ENCODE measurements at places on chromosomes 12 and 14. TPM values are rescaled to one million over a fixed set of nuclear protein-coding genes. Genes with fewer than 3 reads are reported as not detected.
A peak's percentile ranks its signal among the peaks of the same experiment; 100 is the strongest.

DNA sequence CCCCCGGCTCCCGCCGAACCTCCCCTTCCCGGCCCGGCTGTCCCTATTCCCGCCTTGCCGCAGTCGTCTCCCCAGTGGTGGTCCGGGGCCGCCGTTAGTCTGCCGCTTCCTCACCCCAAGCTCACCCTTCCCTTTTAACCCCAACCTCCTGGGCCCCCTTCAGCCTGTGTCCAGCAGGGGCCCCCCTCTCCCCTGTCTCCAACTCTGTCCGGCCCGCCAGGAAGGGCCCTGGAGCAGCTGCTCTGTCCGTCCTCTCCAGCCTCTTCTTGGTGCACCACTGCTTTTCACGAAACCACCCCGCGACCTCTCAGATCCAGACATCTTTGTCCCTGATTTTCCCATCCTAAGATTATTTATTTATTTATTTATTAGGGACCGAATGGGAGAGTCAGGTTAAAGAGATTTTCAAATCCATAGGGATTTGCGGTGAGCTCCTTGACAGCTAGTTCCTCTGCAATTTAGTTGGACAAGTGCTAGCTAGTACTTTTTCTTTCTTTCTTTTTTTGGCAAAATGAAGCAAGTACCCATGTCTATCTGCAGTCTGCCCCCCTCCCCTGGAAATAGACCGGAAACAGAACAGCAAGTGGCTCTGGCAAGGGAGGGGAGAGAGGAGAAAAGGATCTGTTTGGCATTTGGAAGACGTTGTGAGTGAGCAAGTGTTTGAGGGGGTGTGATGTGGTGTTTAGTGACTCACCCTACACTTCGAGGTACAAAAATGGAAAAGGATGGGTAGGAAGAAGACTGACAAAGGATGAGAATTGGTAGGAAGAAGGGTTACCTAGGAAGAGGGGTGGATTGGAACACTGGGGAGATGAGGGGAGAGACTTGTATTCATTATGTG is 632 bp downstream of the UBR7 start:
- no peak for DNase-seq

- DNase-seq: no peak
These were observed 38.1 kb upstream of the CDK17 start for GRCh38 chr12:96438330-96438729.

DNA sequence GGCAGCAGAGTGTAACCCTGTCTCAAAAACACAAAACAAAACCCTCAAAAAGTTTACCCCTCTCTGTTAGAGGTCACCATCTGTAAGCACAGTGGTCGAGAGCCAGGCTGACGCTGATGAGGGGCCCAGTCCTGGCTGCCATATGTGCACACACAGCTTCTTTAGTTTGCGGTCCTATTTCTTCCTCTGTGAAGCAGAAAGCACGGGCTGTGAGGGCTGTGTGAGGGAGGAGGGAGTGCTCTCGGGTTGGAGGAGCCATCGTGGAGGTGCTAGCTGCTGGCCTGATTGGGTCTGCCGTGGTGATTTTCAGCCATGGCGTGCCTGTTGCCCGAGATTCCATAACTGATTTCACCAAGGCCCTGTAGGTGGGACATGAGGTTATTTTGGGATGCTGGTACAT is 3.5 kb downstream of the ULK1 start:
- DNase-seq: no peak

- no peak for DNase-seq
These were observed 81.6 kb upstream of the TMTC2 start for GRCh38 chr12:82605115-82605514.

DNA sequence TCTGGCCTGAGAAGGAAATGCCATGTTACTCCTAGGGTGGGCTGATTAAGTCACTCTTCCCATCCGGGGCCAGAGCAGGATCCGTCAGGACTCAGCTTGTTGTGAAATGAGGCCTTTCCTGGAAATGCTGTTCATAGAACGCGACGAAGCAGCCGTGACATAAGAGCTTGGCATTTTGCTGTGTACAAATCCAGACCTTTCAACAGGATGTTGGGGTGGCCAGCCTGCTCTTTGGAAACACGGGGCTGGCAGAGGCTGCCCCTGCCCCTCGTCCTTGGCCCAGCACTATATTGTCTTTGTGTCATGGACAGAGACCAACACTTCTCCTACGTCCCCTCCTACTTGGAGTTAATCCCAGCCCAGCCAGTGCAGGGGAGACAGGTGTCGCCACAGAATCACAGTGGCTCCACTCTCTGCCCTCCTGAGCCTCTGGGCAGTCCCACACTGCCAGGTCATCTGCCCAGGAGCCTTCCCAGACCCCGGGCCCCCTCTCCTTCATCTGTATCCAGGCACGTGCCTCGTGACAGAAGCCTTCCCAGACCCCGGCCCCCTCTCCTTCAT is 18.6 kb upstream of the EIF5 start:
- DNase-seq: no peak

- DNase-seq: no peak
These were observed 15.5 kb upstream of the ATP6V0A2 start for GRCh38 chr12:123696646-123697045.

DNA sequence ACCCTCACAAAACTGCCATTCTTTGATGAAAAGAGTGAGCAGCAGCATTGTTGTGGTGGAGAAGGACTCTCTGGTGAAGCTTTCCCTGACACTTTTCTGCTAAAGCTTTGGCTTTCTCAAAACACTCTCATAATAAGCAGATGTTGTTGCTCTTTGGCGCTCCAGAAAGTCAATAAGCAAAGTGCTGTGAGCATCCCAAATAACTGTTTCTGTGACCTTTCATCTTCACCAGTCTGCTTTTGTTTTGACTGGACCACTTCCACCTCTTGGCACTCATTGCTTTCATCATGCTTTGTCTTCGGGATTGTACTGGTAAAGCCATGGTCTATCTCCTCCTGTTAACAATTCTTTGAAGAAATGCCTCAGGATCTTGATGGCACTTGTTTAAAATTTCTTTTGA is 424.7 kb upstream of the TMPO start:
- no peak for DNase-seq

P2RX2 gene
- total RNA-seq: not detected

GRCh38 chr14:104898195-104898558 is 26.5 kb upstream of the PLD4 start:
- DNase-seq: no peak

MMP19 gene
- 9.1 TPM for total RNA-seq

OTUB2 gene
- 0.80 TPM for total RNA-seq

FBLN5 gene
- total RNA-seq: 172 TPM

ERC1 gene
- total RNA-seq: 83.5 TPM

JAG2 gene
- total RNA-seq: 24.9 TPM

GRCh38 chr12:117188961-117189724 is 1.1 kb downstream of the FBXO21 start:
- DNase-seq: no peak

DNA sequence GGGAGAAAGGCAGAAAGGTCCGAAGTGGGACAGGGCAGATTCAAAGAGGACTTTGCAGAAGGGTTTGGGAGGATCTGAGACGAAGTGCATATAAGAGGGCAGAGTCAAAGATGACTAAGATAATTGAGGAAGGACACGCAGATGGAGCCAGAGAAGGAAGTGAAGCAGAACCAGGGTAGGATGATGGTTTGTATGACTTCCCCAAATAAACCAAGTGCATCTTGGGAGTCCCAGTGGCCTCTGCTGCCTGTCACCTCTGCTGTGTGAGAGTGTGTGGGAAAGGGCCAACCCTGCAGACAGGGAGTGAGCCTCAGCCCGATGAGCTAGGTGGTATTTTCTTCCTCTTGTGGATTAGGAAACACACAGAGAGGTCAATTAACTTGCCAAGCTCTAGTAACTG is 36.8 kb downstream of the FLVCR2 start:
- DNase-seq: no peak

DNA sequence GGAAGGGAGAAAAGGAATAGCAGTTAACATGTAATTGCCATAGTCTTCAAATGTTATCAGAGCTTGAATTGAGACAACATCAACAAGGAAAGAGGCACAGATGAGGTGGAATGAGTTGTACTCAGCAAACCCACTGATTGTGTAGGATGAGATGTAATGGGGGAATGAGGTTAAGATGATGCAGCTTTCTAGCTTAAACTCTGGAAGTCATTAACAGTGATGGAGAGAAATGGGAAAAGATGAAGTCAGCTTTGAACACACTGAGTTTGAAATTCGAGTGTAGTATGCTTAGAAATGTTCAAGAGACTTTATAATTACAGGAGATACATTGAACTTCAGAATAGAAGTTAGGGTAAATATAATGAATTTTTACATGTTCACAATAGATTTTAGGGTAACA is 106.9 kb downstream of the PRKD1 start:
- DNase-seq: no peak

ZNF664 gene
- total RNA-seq: 74.6 TPM

DNA sequence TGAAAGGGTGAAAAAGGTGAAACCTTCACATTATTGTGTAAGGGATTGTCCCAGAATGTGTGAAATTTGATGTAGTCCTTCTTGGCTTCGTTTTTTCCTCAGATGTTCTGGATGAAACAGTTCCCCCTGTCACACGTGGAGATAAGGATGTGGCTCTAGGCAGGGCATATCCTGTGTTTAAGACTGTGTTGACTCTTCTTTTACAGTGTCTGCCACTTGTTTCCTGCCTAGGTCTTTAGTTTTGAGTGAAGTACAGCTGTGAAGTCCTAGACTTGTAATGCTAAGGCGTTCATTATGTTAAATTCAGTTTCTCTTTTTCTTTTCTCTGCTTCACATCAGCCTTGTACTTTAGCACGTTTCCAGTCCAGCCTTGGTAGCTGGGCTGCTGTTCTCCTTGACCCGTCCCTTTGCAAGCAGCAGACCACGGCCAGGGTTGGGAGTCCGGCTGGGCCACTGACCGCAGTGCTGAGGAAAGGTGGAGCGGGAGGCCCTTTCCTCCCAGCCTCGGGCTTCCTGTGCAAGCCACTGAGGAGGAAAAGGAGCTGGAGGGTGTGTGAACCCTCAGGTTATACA is 59.1 kb downstream of the RASSF3 start:
- no peak for DNase-seq

DNA sequence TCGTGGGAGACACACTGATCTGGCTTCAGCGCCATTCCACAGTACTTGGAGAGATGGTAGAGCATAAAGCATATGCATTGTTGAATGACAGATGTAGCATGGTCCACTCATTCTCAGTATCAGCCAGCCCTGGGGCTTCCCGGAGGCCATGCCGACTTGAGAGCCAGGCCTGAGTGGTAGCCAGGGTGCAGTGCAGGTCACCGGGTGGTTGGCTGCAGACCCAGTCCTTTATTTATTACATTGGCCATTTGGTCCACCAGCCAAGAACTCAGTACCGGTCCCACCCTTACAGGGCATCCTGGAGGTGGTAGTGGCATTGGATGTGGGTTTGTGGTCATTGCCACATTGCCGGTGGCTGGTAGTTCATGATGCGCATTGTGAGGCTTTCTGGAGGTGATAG is 121.6 kb upstream of the RTL1 start:
- peak; percentile 25 for DNase-seq

RGS6 gene
- 20.6 TPM for total RNA-seq

- DNase-seq: no peak
These were observed 18.3 kb downstream of the SGPP1 start for GRCh38 chr14:63709589-63709988.

- DNase-seq: no peak
These were observed 693 bp upstream of the RIMKLB start for GRCh38 chr12:8697120-8697475.

GRCh38 chr12:79016181-79016580 is 151.6 kb downstream of the SYT1 start:
- no peak for DNase-seq

ADCY6 gene
- total RNA-seq: 75.9 TPM

DNA sequence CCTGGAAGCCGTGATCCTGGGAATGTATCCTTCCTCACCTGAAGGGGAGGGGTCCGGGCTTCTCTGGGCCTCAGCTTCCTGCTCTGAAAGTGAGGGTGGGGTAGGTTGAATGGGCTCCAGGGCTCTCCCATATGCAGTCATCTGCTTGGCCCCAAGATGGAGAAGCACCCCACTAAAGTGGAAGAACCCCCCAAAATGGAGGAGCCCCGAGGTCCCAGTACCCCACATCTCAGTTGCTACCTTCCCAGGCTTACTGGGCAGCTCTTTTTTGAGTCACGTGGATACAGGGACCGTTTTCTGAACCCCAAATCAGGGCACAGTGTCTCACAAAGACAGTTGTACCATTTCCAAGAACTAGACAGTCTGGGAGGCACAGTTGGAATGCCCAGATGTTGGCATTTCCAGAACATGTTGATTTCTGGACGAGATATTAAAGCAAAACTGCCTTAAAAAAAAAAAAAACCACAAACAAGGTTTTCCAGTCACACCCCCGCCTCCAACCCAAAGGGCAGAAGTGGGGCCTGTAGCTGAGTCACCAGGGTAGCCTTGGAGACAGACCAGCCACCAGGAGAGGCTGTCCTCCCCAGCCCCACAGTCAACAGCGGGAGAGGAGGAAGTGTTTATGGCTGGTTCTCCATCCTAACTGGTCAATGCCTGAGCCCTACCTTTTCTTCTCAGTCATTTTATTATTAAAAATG is 12.1 kb downstream of the VASH1 start:
- peak; percentile 73 for DNase-seq

LYZ gene
- 112 TPM for total RNA-seq

- no peak for DNase-seq
These were observed 22.0 kb upstream of the MGST1 start for GRCh38 chr12:16325426-16325825.

C12orf56 gene
- 9.2 TPM for total RNA-seq

- no peak for DNase-seq
These were observed 192.1 kb downstream of the TMEM132C start for GRCh38 chr12:128459067-128459466.

- DNase-seq: no peak
These were observed 91.1 kb downstream of the GPR135 start for GRCh38 chr14:59374048-59374447.

CLECL1 gene
- total RNA-seq: 1.1 TPM

- DNase-seq: no peak
These were observed 133.9 kb downstream of the RFLNA start for GRCh38 chr12:124428792-124429281.

GRIP1 gene
- 2.5 TPM for total RNA-seq

NEUROD4 gene
- total RNA-seq: not detected

DNA sequence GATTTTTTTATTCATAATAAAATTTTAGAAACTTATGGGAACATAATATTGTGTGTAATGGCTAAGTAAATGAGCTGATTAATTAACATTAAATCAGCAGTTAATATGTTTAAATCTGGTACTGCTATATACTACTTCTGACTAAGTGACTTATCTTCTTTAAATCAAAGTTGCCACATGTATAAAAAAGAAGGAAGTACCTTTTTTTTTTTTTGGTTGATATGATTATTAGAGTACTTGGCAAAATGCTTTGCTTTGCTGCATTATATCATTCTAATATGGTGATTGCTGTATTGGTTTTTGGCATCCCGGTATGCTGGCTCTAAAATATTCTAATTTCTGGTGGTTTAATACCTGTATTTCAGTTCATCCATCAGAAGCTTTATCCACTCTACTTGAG is 319.1 kb upstream of the RGS6 start:
- no peak for DNase-seq

- DNase-seq: no peak
These were observed 76.0 kb downstream of the PRIMA1 start for GRCh38 chr14:93712079-93712837.

GRCh38 chr12:8989413-8989812 is at the start of gene KLRG1:
Gene KLRG1, plus strand, starts transcription at chr12:8989546. Its CDS starts 90 bp downstream, at chr12:8989636.
- no peak for DNase-seq

- DNase-seq: no peak
These were observed 25.0 kb downstream of the LARP4 start for GRCh38 chr12:50425589-50426258.
